Endothelial cell of umbilical vein (primary cell): ENCODE measurements at places on chromosomes 2 and 18. TPM values are rescaled to one million over a fixed set of nuclear protein-coding genes. Genes with fewer than 3 reads are reported as not detected.

Gene SLC20A1
- total RNA-seq = 141 and 149 TPM in 2 replicates

Gene ERBB4
- total RNA-seq = 0.27 and 0.74 TPM in 2 replicates

Gene TTC39C
- 3.9 and 6.2 TPM in 2 replicates for total RNA-seq

Gene HOXD9
- 3.5 and 3.9 TPM in 2 replicates for total RNA-seq

Gene GKN1
- not detected in 2 replicates for total RNA-seq

Gene STON1
- 12.0 and 12.1 TPM in 2 replicates for total RNA-seq

Gene GAL3ST2
- total RNA-seq = 0.23 TPM in 1 of 2 replicates, not detected in the other

Gene FOXD4L1
- 0.18 TPM in 1 of 2 replicates, not detected in the other for total RNA-seq

GRCh38 chr2:9995059-9995458, 43.6 kb downstream of the GRHL1 start:
- no peak for DNase-seq

DNA sequence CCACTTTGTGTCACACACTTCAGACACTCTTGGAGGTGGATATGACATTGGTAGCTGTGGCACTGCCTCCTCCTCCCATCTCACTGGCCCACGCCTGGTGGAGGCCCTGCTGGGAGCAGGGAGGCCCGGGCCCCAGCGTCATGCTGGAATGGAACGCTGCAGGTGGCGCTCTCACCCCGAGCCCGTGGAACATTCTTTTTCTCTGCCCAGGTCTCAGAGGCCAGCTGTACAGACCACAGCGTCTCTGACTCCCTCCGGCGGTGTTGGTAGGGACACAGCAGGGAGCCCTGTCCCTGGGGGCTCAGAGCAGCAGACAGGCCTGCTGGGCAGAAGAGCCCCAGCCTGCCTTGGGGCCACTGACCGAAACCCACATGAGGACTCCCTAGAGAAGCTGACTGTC, 218.1 kb downstream of the TWIST2 start:
- DNase-seq = no peak

- no peak for DNase-seq
Measured at GRCh38 chr2:99404039-99404796, 67.0 kb downstream of the EIF5B start.

DNA sequence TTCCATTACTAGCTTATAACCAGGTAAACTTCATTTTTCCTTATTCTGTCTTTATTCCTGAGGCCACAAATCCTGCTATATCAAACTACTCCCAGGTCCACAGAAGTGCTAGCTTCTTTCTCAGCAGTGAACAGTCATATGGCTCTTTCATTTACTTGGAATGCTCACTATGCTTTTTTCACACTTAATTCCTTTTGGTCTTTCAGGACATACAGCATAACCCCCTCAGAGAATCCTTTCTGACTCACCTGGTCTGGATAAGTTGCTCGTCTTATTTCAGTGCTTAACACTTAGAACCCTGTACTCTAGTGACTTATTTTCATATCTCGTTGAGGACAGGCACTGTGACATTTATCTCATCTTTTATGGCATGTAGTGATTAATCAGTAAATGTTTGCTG, 325.0 kb upstream of the UBE2E3 start:
- no peak for DNase-seq

DNA sequence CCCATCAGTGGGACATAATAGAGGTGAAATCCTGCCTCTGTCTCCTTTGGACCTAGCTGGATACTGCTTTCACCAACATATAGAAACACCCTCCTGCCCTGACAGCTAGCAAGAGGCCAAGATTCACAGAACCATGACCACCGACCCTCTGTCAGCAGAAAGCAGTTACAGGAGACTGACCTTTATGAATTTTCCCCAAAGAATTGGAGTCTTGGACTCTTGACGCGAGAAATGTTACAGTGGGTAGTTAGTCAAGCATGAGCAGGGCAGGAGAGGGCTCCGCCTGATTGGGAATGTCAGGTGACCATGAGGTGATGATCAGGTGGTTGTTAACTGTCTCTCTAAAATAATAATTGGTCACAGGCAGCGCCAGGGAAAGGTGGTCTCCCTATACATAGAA, 1002.3 kb downstream of the TDRD15 start:
- DNase-seq = no peak

DNA sequence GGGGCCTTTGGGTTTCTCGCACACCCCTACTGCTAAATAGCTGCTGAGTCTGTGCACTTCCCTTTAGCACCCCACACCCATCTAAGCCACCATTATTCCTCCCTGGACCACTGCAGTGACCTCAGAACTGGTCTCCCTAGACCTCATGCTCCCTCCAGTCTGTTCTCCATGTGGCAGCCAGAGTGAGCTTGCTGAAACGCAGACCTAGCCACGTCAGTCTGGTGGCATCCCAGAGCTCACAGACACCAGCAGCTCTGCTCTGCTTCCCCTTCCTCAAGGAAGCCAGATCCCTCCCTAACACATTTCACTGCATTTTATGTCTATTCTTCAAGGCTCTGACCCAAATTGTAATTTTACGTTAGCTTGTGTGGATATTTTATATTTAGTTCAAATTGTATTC, 144.4 kb downstream of the DYSF start:
- no peak for DNase-seq

GRCh38 chr2:194745557-194746146, 911.4 kb upstream of the SLC39A10 start:
- DNase-seq = peak; percentile 45

DNA sequence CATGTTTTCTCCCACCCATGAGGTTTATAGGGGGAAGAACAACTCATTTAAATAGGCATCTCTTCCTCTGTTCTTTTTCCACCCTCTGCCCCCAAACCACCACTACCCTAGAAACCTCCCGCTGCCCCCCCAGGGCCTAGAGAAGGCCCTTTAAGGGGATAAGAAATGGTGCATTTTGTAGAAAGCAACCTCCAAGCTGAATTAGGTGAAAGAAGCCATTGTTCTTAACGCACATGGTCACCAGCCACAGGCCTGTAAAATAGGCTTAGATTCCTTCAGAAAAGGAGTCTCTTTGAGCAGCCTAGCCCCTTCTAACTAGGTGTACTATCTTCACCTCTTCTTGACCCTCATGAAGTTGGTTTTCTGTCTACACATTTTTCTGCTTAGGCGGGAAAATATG, 118.6 kb upstream of the SP5 start:
- no peak for DNase-seq

- DNase-seq = no peak
Measured at GRCh38 chr2:46963941-46964673, 48.5 kb upstream of the MCFD2 start.

- no peak for DNase-seq
Measured at GRCh38 chr2:224613543-224614286, 28.6 kb upstream of the CUL3 start.

DNA sequence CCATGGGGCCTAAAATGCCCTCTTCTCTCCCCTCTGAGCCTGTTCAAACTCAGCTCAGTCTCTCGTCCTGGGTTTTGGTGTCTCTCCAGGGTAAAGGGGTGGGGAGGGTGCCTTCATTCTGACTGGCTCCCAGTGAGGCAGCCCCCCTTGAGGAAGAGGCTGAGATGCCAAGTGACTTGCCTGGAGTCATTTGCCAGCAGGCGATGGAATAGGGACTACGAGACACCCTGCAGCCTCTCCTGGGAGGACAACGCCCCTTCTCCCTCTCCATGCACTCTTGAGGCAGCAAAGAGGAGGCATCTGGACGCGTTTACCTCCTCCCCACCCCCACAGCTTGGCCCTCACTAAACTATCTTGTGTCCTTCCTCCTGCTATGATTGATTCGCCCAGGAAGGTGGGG, 760 bp upstream of the STON1 start:
- DNase-seq = no peak

GRCh38 chr18:63160172-63160995, 159.2 kb downstream of the BCL2 start:
- DNase-seq = no peak

DNA sequence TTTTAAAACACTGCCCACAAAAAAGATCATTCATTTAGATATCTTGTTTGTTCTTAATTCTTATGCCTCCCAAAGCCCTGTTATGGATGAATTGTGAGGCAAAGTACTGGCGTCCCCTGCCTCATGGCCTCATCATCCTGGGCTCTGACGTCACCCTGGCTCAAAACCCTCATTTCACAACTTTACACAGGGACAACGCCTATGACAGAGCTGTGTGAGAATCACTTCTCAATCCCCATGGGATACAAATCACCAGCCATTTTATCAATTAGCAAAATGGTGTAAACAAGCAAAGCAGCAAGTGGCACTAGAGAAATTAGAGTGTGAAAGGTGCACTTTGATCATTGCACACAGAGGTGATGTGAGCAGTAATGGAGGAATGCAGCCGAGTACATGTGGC, 16.6 kb downstream of the FHOD3 start:
- no peak for DNase-seq

DNA sequence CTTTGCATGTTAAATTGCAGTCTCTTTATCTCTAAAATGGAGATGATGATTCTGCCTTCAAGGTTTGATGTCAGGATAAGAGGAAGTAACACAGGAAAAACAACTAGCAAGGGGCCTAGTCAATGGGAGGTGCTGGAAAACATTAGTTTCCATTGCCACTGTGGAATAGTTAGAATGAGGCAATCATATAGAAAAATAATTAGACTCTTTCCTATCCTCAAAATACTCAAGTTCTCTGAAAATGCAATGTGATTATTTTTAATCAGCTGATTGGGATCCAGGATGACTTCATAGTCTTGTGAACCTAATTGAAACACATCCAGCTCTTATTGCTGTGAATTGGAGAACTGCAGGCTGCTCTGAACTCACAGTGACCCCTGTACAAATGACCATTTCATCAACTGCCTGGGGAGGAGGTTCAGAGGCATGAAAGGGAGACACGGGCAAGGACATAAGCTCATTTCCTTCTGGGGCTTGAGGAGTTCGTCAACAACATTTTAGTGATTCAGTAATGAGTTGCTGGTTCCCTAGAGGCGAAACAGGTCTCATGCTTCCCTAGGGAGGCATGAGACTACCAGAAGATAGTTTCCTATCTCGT, 422.5 kb downstream of the LPIN1 start:
- DNase-seq = peak; percentile 87

DNA sequence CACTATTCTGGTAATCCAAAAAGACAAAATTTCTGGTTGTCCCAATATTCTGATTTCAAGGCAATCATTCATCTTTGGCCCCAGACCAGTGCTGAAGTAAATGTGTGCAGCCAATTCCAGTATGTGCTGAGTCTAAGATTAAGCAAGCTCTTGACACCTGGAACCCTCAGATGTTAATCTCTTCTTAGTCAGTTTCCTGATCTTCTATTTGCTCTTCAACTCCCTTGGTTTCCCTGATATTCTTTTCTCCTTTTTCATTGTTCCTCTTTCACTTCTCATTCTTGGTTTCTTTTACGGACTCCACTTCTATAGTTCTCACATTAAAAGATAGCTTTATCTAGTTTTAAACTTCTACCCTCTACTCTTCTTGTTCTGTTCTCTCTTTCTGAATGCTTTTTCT, 445.7 kb upstream of the FANCL start:
- no peak for DNase-seq
